ENCODE measurements at places on chromosomes 16 and 17.

- no peak for DNase-seq
Observed at GRCh38 chr17:56577843-56578204, 15.7 kb upstream of the NOG start.

DNA sequence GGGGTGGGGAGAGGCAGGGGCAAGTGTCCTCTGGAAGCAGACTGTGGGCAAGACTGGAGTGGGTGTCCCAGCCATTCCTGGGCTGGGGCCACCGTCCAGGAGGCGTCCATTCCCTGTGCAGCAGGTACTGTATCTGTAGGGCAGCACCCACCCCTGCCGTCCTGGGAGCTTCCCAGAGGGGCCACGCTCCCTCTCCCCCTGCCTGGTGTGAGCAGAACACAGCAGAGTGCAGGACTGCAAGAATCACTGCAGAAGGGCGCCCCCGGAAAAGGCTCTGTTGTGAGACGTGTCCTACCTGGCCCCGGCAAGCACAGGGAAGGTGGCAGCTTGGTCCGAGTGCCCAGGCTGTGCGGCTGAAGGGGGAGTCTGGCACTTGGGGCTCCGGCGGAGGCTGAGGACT lies 70.3 kb downstream of the KLHDC4 start:
- DNase-seq, result no peak

GRCh38 chr16:58464047-58464915 lies 35.7 kb upstream of the NDRG4 start:
- DNase-seq, result peak; percentile 19

- peak; percentile 50 for DNase-seq
Observed at GRCh38 chr16:75616521-75617010, 6.5 kb downstream of the ADAT1 start.

GRCh38 chr16:84071121-84071520 lies 28.5 kb upstream of the SLC38A8 start:
- DNase-seq, result no peak

DNA sequence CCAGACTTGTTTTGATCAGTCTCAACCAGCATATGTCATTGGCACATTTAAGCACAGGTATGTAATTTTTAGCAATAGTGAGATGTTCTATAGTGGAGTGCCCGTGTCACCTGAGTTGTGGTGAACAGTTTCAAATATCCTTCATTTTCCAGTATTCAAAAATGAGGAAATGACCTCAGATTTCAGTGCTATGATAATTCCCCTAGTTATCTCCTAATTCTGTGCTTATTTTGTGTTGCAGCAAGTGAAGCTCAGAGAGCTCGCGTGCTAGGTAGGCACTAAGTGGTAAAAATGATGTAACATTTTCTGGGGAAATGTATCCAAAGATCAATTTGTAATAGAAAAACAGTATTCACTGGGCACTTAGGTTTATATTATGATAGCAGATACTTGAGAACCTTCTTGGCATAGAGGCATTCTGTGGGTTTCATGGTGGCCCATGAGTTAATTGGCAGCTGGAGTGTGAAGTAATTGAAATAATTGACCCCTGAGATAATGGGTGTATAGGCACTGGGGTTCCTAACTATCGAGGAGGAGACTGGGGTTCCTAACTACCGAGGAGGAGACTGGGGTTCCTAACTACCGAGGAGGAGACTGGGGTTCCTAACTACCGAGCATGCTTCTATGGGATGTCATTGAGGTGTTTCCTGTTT lies 159.1 kb downstream of the PRKCA start:
- DNase-seq, result no peak

GRCh38 chr17:65657251-65657828 lies 95.9 kb upstream of the AXIN2 start:
- DNase-seq, result peak; percentile 2

DNA sequence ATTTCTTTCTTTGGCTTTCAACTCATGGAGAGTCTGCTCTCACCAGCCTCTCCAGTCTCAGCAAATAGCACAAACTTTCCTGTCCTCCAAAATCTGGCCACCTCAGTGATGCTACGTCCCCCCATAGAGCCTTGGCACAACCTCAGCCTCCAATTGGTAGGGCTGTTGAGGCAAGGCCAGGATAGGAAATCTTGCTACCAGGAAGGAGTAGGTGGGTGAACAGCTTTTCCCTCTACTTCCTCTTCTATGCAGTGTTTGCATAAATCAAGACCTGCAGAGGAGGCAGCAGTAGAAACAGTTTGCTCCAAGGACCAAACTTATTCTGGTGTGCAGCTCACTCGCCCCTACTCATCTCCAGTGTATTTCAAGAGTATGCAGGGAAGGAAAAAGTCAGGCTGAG lies 701 bp upstream of the DPEP2 start:
- no peak for DNase-seq
